ENCODE measurements at places on chromosomes 2 and 18. TPM values are rescaled to one million over a fixed set of nuclear protein-coding genes. Genes with fewer than 3 reads are reported as not detected.

The TRIM43 gene
- not detected for total RNA-seq

The TMEM247 gene
- total RNA-seq: not detected

The CMPK2 gene
- total RNA-seq: 3.4 TPM

The ADD2 gene
- total RNA-seq: 1.1 TPM

The REG3G gene
- not detected for total RNA-seq

The TGFA gene
- 3.0 TPM for total RNA-seq

The FSHR gene
- 0.74 TPM for total RNA-seq

The GCG gene
- 92.9 TPM for total RNA-seq

DNA sequence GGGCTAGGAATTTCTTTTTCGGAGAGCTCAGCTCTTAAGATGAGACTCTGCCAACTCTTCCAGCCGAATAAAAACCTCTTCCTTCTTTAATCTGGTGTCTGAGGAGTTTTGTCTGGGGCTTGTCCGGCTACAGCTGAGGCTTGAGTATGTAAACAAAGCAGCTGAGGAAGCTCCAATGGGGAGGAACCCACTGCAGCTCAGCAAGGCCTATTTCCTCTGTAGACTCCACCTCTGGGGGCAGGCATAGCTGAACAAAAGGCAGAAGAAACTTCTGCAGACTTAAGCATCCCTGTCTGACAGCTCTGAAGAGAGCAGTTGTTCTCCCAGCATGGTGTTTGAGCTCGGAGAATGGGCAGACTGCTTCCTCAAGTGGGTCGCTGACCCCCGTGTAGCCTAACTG is 838.7 kb downstream of the CCDC85A start:
- H3K4me1 ChIP-seq: no peaks in the 10 kb centered on the region
- H3K27me3 ChIP-seq: no peaks in the 10 kb centered on the region
- H3K36me3 ChIP-seq: no peaks in the 10 kb centered on the region
- H3K4me3 ChIP-seq: no peak overlapping the region

DNA sequence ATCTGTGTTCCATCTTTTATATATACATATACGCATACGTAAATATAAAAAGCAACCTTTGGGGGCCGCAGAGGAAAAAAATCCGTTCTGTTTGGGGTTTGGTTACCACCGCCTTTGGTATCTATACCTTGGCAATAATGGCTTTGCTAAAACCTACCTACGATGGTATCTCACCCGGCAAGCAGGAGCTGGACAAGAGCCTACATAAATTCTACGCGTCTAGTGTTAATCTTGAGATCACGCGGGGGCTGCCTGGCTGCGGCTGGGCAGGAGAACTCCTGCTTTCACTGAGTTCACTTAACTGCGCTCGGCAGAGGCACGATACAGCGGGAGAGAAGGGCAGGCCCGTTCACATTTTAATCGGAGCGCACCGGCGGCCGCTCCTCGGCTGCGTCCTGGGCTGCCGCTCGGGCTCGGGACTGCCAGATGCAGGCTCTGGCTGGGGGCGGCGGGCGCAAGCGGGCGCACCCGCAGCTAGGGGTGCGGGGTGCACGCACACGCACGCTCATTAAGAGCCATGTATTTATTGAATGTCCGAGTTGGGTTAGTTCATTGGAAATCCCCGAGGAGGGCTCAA is 1.7 kb upstream of the POU3F3 start:
- no peak overlapping the region for H3K27ac ChIP-seq
- peaks cover 83% of the 10 kb centered on the region for H3K27me3 ChIP-seq
- peaks cover 11% of the 10 kb centered on the region for H3K4me1 ChIP-seq
- peak overlapping the region; percentile 37 for H3K4me3 ChIP-seq
- H3K36me3 ChIP-seq: no peaks in the 10 kb centered on the region

DNA sequence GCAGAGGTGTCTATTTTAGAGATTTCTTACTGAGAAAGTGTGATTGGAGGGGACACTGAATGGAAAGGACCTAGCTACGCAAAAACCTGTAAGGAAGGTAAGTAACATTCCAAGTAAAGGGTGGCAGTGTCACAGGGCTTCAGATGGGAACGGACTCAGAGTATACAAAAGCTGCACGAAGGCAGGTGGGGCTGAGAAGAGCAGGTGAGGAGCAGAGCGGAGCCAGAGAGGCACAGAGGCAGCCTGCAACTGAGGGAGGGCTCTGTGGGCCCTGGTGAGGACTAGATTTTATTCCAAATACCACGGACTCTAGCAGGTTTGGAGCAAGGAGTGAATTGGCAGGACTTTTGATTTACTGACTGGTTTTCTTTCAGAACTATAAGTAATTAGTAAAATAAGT is 331.3 kb upstream of the PKDCC start:
- peaks cover 8% of the 10 kb centered on the region for H3K4me1 ChIP-seq
- no peak overlapping the region for H3K4me3 ChIP-seq
- H3K27me3 ChIP-seq: no peaks in the 10 kb centered on the region

- H3K36me3 ChIP-seq: no peaks in the 10 kb centered on the region
- peak overlapping the region; percentile 72 for H3K4me3 ChIP-seq
- peak; percentile 56 for DNase-seq
Observed at GRCh38 chr2:213152065-213152794, 818 bp upstream of the IKZF2 start.

DNA sequence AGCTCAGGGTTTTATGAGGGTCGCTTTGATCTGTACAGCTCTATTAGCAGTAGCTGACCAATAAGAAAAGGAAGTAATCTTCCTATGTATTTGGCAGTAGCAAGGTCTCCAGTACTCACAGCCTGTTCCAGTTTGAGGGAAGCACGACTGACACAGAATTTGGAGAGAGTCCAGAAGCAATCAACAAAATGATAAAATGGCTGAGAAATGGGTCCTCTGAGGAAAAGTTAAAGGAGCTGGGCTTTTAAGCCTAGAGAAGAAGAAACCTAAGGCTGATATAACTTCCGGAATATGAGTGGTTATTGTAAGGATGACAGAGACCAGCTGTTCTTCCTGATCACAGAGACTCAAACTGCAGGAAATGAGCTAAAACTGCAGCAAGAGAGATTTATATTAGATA is 382.8 kb downstream of the GPD2 start:
- H3K27me3 ChIP-seq: no peaks in the 10 kb centered on the region
- DNase-seq: no peak
- H3K4me3 ChIP-seq: no peak overlapping the region
- H3K27ac ChIP-seq: no peak overlapping the region
- H3K4me1 ChIP-seq: no peaks in the 10 kb centered on the region
- no peaks in the 10 kb centered on the region for H3K36me3 ChIP-seq

All from progenitor cell of endocrine pancreas (in vitro differentiated cells).